ENCODE measurements at places on chromosomes 12 and 14. TPM values are rescaled to one million over a fixed set of nuclear protein-coding genes. Genes with fewer than 3 reads are reported as not detected.

Gene METTL3
- 44.0 TPM for polyA plus RNA-seq

Gene NAV3
- polyA plus RNA-seq: 30.8 TPM

Gene JAG2
- 0.51 TPM for polyA plus RNA-seq

Gene DPF3
- 7.6 TPM for polyA plus RNA-seq

Gene SUOX
- 15.0 TPM for polyA plus RNA-seq

Gene LAG3
- polyA plus RNA-seq: 0.09 TPM

Gene PLXNC1
- polyA plus RNA-seq: 15.1 TPM

Gene AVPR1A
- polyA plus RNA-seq: not detected

Gene RTL1
- polyA plus RNA-seq: not detected
